ENCODE measurements at places on chromosomes 13 and 19. TPM values are rescaled to one million over a fixed set of nuclear protein-coding genes. Genes with fewer than 3 reads are reported as not detected.

GRCh38 chr19:13267131-13267530, 116.9 kb downstream of the IER2 start:
- no peaks in the 10 kb centered on the region for H3K36me3 ChIP-seq
- no peaks in the 10 kb centered on the region for H3K4me1 ChIP-seq
- no peaks in the 10 kb centered on the region for H3K27me3 ChIP-seq
- H3K4me3 ChIP-seq = no peak overlapping the region
- DNase-seq = no peak
- H3K27ac ChIP-seq = no peak overlapping the region

DNA sequence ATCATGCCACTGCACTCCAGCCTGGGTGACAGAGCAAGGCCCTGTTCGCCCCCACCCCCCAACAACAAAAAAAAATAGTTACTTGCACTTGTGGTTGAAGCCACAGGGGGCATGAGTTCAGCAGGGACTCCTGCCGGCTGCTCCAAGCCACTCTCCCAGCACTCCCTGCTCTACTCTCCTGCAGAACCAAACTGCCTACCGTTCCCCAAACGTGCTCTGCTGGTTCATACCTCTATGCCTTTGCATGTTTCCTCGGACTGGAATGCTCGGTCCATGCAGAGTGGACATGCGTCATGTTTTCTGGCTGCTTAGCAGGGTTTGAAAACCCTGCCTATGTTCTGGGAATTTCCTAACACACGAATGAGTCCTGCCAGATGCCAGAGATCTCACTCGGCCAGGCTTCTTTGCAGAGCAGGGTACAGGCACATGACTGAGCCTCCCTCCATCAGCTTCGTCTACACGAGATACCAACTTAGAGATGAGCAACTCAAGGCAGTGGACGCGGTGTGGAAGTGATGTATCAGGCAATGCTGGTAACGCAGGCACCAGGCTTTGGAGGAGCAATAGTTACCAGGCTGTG, 8.5 kb upstream of the SLC25A15 start:
- no peaks in the 10 kb centered on the region for H3K36me3 ChIP-seq
- DNase-seq = peak; percentile 49
- H3K27ac ChIP-seq = no peak overlapping the region
- H3K4me3 ChIP-seq = no peak overlapping the region
- H3K27me3 ChIP-seq = no peaks in the 10 kb centered on the region

- no peak overlapping the region for H3K27ac ChIP-seq
- peaks cover 8% of the 10 kb centered on the region for H3K27me3 ChIP-seq
- no peak overlapping the region for H3K4me3 ChIP-seq
- no peaks in the 10 kb centered on the region for H3K36me3 ChIP-seq
- peak; percentile 48 for DNase-seq
These were observed 24.1 kb downstream of the SHANK1 start for GRCh38 chr19:50695251-50696093.

Gene CBY2
- total RNA-seq = not detected

GRCh38 chr13:44487989-44488388, 88.1 kb downstream of the TSC22D1 start:
- H3K36me3 ChIP-seq = no peaks in the 10 kb centered on the region
- no peaks in the 10 kb centered on the region for H3K27me3 ChIP-seq
- DNase-seq = no peak

Gene C13orf42
- not detected for total RNA-seq

DNA sequence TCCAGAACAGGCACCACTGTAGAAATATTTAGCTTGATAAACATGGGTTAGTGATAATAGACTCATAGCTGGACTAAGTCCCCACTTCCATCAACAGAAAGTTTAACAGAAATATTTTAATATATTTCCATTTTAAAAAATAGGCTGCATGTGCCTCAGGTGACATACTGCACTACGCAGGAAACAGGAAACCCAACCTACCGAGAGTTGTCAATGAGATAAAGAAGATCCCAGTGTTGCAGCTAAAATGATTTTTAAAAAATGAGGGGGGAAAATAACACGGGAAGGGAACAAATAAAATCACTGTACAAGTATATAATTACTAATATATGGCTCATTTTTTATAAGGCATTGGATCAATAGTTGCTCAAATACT, 154.8 kb downstream of the TBC1D4 start:
- H3K27ac ChIP-seq = peak overlapping the region; percentile 79
- H3K36me3 ChIP-seq = no peaks in the 10 kb centered on the region
- no peaks in the 10 kb centered on the region for H3K27me3 ChIP-seq
- DNase-seq = no peak
- H3K4me3 ChIP-seq = peak overlapping the region; percentile 48

Gene CYP2A7
- total RNA-seq = not detected

GRCh38 chr19:852136-853013, at the start of gene ELANE:
Gene ELANE (plus strand): TSS chr19:852303. CDS start chr19:852329, 26 bp downstream.
- H3K4me3 ChIP-seq = no peak within 1 kb of the TSS
- H3K27ac ChIP-seq = no peak within 1 kb of the TSS
- no peaks in the 10 kb centered on the region for H3K36me3 ChIP-seq
- DNase-seq = no peak
- H3K27me3 ChIP-seq = no peaks in the 10 kb centered on the region

DNA sequence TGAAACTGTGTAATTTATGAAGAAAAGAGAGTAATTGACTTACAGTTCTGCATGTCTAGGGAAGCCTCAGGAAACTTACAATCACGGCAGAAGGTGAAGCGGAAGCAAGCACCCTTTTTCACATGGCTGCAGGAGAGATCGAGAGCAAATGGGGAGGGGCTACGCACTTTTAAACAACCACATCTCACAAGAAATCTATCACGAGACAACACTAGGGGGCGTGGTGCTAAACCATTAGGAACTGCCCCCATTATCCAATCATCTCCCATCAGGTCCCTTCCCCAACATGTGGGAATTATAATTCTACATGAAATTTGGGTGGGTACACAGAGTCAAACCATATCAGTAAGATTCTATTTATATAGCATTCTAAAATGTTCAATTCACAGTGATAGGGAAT, 114.8 kb upstream of the TRPC4 start:
- no peaks in the 10 kb centered on the region for H3K36me3 ChIP-seq
- peak overlapping the region; percentile 88 for H3K27ac ChIP-seq
- H3K4me1 ChIP-seq = peaks cover 19% of the 10 kb centered on the region

DNA sequence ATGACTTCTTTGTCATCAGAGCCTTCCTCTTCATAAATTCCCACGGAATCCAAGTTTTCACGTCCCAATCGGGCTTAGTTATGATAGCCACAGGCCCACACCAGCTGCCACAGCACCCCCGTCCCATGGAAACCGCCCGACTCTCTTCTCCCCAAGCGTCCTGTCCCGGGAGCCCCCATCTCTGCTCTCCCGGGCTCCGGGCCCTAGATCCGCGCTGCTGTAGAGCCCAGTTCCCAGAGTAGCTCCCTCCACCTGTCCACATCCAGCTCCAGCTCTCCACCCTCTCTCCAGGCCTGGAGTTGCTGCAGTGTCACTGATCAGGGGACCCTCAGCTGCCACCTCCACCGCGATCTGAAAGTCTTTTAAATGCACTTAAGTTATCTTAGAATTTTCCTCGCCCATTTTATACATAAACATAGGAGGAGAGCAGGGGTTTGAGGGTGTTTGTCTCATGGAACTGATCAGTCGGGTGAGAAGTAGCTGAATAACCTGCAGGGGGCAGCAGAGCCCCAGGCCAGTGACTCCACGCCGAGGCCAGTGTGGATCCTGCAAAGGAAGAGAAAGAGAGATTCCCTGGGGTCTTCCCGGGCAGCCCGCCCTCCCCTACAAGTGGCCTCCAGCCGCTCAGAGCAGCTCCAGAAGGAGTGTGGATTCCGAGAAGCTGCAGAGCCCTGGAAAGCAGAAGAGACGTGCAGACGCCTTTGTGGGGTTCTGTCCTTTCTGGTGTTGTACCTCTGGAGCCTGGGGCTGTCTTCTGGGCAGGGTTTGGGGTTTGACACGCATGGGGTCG, 1.1 kb upstream of the ZNF763 start:
- no peak overlapping the region for H3K27ac ChIP-seq
- no peaks in the 10 kb centered on the region for H3K27me3 ChIP-seq
- DNase-seq = peak; percentile 86
- peak overlapping the region; percentile 48 for H3K4me3 ChIP-seq
- no peaks in the 10 kb centered on the region for H3K36me3 ChIP-seq

Gene ZNF749
- total RNA-seq = 21.6 TPM

DNA sequence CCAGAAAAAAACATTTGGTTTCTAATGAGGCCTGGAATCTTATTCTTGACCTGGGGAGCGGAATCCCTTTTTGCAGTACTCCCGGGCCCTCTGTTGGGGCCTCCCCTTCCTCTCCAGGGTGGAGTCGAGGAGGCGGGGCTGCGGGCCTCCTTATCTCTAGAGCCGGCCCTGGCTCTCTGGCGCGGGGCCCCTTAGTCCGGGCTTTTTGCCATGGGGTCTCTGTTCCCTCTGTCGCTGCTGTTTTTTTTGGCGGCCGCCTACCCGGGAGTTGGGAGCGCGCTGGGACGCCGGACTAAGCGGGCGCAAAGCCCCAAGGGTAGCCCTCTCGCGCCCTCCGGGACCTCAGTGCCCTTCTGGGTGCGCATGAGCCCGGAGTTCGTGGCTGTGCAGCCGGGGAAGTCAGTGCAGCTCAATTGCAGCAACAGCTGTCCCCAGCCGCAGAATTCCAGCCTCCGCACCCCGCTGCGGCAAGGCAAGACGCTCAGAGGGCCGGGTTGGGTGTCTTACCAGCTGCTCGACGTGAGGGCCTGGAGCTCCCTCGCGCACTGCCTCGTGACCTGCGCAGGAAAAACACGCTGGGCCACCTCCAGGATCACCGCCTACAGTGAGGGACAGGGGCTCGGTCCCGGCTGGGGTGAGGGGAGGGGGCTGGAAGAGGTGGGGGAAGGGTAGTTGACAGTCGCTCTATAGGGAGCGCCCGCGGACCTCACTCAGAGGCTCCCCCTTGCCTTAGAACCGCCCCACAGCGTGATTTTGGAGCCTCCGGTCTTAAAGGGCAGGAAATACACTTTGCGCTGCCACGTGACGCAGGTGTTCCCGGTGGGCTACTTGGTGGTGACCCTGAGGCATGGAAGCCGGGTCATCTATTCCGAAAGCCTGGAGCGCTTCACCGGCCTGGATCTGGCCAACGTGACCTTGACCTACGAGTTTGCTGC, at the start of gene ICAM4:
ICAM4 (plus strand) TSS at position 153 of the 935 bp plus-strand sequence; CDS start at position 211, 58 bp downstream.
- peak within 1 kb of the TSS; percentile 26 for H3K27ac ChIP-seq
- peak; percentile 62 for DNase-seq
- no peaks in the 10 kb centered on the region for H3K27me3 ChIP-seq
- no peaks in the 10 kb centered on the region for H3K36me3 ChIP-seq
- peaks cover 49% of the 10 kb centered on the region for H3K4me1 ChIP-seq

DNA sequence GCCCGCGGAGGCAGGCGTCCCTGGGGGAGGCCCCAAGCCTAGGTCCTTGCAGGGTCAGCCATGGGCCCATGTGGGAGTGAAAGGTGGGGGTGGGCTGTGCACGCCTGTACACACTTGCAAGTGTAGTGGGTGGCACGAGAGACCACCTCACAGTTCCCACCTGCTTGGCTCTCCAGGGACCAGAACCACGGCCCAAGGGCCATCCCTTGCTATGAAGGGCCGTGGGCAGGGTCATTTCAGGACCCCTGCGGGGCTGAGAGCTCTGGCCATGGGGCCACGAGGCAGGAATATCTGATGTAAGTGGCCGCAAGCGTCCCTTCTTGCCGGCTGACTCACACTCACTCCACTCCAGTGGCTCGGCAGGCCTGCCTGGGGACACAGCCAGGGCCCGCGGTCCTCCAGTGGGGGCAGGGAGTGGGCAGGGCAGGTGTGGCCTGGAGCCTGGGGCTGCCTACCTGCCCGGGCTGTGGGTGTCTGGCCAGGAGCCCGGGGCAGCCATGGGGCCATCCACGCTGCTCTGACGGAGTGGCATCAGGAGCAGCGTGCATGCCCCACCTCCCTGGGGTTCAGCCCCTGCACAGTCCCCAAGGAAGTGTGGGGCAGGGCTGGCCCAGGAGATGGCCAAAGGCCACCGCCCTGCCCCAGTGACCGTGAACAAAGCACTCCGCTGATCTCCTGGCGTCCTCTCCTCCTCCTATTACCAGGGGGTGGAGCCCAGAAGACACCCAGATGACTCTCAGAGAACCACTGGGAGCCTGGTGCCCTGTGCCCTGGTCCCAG, 8.6 kb upstream of the MKNK2 start:
- H3K27ac ChIP-seq = peak overlapping the region; percentile 99
- no peaks in the 10 kb centered on the region for H3K36me3 ChIP-seq
- no peak for DNase-seq
- H3K4me3 ChIP-seq = peak overlapping the region; percentile 66

DNA sequence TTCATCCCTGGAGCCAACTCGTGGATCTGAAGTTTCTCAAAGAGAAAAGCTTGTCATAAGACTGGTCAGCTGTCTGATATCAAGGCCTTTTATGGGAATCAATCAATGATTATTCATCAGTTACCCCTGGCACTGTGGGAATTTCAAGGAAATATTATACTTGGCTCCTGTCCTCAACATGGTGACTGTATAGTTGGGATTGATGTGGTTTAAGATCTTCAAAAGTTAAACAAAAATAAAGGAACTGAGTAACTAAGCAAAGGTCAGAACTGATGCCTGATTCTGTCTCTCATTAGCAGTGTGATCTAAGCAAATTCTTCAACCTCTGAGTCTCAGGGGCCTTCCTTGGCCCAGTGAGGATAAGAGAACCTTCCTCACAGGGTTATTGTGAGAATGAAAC, 22.2 kb upstream of the SERPINE3 start:
- no peaks in the 10 kb centered on the region for H3K27me3 ChIP-seq
- DNase-seq = no peak
- no peaks in the 10 kb centered on the region for H3K36me3 ChIP-seq
- H3K4me3 ChIP-seq = no peak overlapping the region

GRCh38 chr13:74090397-74090796, 43.8 kb downstream of the KLF12 start:
- H3K27ac ChIP-seq = no peak overlapping the region
- no peaks in the 10 kb centered on the region for H3K36me3 ChIP-seq
- no peak overlapping the region for H3K4me3 ChIP-seq
- H3K4me1 ChIP-seq = peaks cover 3% of the 10 kb centered on the region
- DNase-seq = no peak
- no peaks in the 10 kb centered on the region for H3K27me3 ChIP-seq

Gene FRY
- 0.37 TPM for total RNA-seq

Gene NDUFA7
- total RNA-seq = 70.2 TPM

Gene PRX
- total RNA-seq = 2.5 TPM

DNA sequence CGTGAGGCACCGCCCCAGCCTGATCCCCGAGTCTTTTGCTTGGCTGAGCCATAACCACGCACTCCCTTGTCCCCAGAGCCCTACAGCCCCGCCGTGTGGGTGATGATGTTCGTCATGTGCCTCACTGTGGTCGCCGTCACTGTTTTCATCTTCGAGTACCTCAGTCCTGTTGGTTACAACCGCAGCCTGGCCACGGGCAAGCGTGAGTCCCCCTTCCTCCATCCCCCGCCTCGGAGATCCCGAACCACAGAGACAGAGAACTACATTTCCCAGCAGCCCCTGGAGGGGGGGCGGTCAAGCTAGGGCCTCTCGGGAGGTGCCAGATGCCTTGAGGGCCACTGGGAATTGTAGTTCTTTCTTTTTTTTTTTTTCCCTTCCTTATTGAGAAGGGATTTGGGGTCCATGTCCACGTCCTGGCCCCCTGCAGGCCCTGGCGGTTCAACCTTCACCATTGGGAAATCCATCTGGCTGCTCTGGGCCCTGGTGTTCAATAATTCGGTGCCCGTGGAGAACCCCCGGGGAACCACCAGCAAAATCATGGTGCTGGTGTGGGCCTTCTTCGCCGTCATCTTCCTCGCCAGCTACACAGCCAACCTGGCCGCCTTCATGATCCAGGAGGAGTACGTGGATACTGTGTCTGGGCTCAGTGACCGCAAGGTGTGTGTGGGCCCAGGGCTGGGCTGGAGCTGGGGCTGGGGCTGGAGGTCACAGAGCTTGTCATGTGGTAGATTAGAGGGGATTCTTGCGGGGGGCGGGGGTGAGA, 25.9 kb downstream of the GRIN2D start:
- DNase-seq = peak; percentile 71
- no peaks in the 10 kb centered on the region for H3K36me3 ChIP-seq
- H3K4me3 ChIP-seq = no peak overlapping the region
- peaks cover 10% of the 10 kb centered on the region for H3K4me1 ChIP-seq
- H3K27ac ChIP-seq = no peak overlapping the region
- no peaks in the 10 kb centered on the region for H3K27me3 ChIP-seq

Gene SMIM44
- not detected for total RNA-seq

Data from A673 (cell line).